Activated CD4-positive, alpha-beta T cell treated with anti-CD3 and anti-CD28 coated beads, Interleukin-2, amount 50 U/mL, for 48 hours (primary cell): ENCODE measurements at places on chromosomes 3 and 15.

DNA sequence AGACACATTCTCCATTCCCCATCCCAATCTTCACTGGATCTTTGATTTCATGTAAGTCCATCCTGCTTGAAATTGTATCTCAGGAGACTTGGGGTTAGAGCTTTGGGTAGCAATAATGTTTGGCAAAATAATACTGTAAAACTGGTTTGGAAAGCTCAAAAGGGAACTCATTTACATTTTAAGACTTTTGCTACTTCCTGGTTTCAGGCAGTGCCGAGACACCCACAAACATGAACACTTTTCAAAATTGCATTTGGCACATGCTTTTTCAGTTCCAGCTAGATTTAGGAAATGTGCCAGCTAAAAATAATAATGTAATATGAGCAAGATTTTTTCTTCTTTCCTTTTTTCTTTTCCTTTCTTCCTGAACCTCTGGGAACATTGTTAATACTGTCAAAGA, 145.7 kb upstream of the CBLB start:
- DNase-seq: no peak

GRCh38 chr15:70289191-70289955, 191.7 kb upstream of the TLE3 start:
- DNase-seq: no peak

- peak; percentile 17 for DNase-seq
These were observed 2.4 kb downstream of the TSC22D2 start for GRCh38 chr3:150410311-150411105.

GRCh38 chr15:47394286-47394809, 323.0 kb upstream of the SEMA6D start:
- DNase-seq: no peak

DNA sequence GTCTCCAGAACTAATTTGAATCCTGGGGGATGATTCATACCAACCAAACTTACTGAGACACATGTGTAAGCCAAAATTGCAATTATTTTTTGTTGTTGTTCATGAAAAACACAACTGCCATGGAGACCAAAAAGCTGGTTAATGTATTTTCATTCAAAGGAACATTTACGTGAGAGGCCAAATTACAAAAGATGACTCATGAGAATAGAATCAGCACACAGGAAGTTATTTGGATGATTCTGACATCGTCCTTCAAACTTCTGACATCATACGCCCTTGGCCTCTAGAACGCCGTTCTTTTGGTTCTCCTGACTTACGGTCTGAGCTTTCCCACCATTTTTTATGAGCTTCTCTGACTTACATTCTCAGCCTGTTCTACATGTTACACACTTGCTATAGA, 3.0 kb upstream of the ZNF280D start:
- DNase-seq: no peak

- no peak for DNase-seq
These were observed 49.8 kb upstream of the TEX264 start for GRCh38 chr3:51621091-51621892.

GRCh38 chr3:102512734-102513504, 78.1 kb downstream of the ZPLD1 start:
- no peak for DNase-seq

GRCh38 chr3:71031914-71032521, 551.5 kb downstream of the FOXP1 start:
- no peak for DNase-seq

- no peak for DNase-seq
These were observed 613.4 kb downstream of the MCTP2 start for GRCh38 chr15:94844538-94845389.

GRCh38 chr3:151356794-151357462, 27.6 kb upstream of the P2RY13 start:
- no peak for DNase-seq

DNA sequence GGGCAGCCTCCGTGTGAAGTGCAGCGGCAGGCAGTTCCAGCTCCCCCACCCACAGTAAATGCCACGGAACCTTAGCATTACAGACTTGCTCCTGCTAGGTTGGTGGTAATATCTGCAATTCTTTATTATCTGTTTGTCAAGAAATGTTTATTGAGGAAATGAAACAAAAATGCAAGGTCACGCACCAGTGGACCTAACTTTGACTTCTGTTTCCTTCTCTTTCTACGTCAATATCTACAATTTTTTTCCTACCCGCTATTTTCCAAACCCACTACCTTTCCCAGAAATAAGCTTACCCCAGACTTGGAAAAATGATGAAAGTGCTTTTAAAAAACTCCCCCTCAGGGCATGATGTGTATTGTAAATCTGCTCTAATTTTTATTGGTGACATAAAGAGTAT, 18.9 kb downstream of the ILDR1 start:
- DNase-seq: no peak
